NCI-H187 treated with DMSO at 0.1 percent for 48 hours (cell line): ENCODE measurements at places on chromosomes 11 and 22.

DNA sequence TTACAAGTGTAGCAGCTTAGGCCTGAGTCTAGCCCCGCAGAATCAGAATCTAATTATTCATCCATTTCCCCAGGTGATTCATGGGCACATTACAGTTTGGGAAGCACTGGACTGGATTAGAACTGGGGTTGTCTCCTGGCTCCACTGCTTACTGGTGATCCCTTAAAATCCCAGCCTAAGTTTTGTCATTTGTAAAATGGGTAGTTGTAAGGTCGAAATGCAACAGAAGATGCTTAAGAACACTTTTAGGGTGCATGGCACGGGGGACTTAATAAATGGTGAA lies 1.3 kb downstream of the STX3 start:
- no peak for DNase-seq

DNA sequence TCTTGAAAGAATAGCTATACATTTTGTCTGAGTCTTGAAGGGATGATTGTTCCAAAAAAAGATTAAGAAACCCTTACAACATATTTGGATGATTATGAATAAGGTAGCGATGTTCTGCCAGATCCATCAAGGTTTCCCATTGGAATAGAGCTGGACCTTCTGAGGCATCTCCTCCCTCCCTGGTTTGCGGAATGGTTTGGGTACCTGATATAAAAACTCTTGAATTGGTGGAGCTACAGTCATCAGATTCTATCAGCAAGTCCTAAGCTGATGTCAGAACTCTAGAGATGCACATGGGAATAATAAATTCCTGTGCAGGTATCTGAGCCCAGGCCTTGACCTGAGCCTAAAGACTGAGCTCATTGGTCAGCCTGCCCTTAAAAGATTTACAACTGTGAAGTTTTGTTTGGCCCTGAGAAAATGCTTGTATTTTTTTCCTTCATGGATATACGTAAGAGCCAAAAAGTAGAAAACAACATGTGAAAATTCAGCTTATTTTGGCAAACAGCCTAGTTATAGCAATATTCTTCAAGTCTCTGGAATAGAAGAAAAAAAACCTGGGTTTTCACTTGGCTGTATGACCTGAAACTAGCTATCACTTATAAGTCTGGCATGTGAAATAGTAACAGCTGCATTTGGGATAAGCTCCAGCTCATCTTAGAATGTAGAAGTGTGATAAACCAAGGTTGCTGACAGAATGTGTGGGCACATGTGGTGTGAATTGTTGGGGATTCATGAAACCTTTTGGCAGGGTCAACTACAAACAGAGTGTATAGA lies 265.7 kb upstream of the CTSC start:
- DNase-seq: no peak

- no peak for DNase-seq
These were observed 87.8 kb upstream of the CLNS1A start for GRCh38 chr11:77725433-77725832.

- no peak for DNase-seq
These were observed 112.4 kb downstream of the TENM4 start for GRCh38 chr11:79328402-79328801.

- DNase-seq: no peak
These were observed 41.0 kb downstream of the PAMR1 start for GRCh38 chr11:35484435-35484834.

DNA sequence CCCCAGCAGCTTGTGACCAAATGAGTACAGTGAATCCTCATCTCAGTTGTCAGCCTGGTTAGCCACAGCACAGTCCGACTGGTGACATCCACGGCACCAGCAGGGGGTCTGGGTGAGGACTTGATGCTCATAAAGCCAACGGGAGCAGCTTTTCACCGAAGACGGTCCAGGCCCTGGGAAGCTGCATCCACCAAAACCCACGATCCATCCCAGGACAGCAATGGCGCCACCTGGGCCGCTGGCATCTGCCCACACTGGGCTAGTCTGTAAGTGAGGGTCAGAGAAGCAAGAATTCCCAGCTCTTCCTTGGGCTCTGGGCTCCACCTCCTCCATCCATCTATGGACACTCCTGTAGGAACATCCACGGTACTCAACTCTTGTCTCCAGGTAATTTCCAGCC lies 25.1 kb upstream of the FXYD6 start:
- DNase-seq: no peak

- no peak for DNase-seq
These were observed 23.0 kb downstream of the LARGE2 start for GRCh38 chr11:45945397-45945999.

DNA sequence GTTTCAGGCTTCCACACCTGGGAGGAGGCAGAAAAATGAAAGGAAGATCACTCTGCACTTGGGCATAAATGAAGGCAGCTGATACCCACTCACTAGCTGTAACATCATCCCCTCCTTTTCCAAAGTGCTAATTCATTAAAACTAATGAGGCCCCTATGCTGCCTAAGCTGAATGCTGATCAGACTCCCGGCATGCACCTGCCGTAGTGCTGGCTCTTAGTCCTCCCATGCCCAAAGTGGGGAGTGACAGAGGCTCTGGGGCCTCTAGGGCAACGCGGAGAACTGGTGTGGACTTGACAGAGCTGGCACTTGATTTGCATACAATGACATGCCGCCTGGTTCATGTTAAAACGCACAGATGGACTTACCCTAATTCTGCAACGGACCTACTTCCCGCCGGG lies 96.5 kb upstream of the NCAM1 start:
- DNase-seq: no peak

- DNase-seq: no peak
These were observed 135.1 kb downstream of the RAB38 start for GRCh38 chr11:88040148-88040496.

DNA sequence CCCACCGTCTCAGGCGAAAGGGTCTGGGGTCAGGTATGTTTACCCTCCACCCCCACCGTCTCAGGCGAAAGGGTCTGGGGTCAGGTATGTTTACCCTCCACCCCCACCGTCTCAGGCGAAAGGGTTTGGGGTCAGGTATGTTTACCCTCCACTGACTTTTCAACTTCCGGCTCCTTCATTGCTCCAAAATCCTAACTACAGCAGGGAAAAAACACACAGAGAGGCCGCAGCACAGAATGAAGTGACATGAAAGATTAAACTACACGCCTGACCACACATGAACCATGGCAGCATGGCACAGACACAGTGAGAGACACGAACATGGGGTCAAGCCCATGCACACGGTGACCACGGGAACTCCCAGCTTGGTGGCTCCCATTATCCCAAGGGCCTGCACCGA lies 634.9 kb upstream of the B3GAT1 start:
- DNase-seq: no peak

- DNase-seq: no peak
These were observed 30.7 kb downstream of the ST3GAL4 start for GRCh38 chr11:126385991-126386728.

DNA sequence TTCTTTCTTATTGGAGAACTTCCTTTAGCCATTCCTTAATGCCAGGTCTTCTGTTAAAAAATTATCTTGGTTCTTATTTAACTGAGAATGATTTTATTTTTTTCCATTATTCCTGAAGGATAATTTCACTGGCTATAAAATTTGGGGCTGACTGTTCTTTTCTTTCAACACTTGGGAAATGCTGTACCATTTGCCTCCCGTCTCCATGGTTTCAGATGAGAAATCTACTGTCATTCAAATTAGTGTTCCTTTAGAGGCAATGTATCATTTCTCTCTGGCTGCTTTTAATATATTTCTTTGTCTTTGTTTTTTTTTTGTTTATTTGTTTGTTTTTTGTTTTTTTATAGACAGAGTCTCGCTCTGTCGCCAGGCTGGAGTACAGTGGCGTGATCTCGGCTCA lies 51.8 kb upstream of the SMTN start:
- DNase-seq: no peak

- DNase-seq: no peak
These were observed 537 bp downstream of the EP300 start for GRCh38 chr22:41092847-41093411.

GRCh38 chr11:61080526-61080925 lies 21.8 kb upstream of the CD5 start:
- no peak for DNase-seq

GRCh38 chr11:279966-280705 lies 1.9 kb downstream of the NLRP6 start:
- no peak for DNase-seq

- DNase-seq: no peak
These were observed 41.2 kb upstream of the ALX4 start for GRCh38 chr11:44351006-44351660.

DNA sequence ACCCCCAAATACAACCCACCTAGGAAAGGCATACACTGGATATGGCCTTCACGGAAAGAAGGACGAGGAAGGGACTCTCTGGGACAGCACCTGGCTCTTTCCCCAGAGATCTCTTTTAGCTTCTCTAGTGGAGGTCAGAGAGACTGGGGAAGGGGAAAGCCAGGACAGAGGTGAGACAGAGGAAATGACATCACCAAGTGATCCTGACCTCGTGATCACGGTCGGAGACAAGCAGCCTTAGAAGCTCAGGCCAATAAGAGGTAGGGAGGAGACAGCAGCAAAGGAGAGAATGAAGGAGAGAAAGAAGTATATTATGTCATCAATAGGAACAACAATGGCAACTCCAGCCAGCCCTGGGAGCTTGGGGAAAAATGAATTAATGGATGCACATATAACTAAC lies 15.4 kb upstream of the TMPRSS13 start:
- no peak for DNase-seq

DNA sequence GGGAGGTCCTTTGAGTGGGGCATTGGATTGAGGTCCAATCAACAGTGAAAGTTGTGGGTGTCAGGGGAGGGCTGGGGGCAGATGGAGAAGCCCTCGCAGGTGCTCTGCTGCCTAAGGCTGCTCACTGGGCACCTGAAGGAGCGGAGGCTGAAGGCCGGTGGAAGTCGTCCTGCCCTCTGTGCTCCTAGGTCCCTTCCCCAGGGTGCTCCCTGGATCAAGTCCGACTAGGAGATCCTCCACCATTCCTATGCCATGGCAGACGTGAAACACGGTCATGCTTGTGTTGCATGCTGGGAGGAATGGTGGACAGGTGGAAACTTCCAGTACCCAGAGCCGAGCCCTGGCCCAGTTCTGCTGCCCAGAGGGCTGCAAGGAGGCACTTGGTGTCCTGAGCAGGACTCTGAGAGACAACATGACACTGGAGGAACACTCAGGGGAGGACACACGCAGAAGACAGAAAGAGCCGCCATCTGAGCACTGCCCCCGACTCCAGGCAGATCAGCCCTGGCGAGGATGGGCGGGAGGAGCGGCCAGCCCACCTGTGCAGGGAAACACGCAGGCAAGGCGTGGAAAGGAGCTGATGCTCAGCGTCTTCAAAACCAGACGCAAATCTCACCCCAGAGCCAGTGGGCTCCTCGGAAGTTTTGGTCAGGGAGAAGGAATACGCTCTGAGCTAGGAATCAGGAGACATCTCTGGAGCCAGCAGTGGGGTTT lies 786.8 kb downstream of the BRD1 start:
- no peak for DNase-seq

DNA sequence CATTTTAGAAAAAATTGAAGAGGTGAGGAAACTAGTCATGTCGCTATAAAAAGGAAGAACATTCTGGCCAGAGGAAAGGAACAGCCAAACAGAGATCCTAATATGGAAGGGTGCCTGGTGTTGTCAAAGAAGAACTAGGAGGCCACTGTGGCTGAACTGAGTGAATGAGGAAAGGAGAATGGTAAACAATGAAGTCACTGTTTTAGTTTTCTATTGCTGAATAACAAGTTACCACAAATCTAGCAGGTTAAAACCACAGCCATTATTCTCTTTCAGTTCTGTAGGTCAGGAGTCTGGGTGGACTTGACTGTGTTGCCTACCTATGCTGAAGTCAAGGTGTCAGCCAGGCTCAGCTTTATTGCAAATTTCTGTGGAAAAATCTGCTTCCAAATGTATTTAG lies 549.3 kb upstream of the CCDC90B start:
- no peak for DNase-seq

- DNase-seq: no peak
These were observed 88.3 kb upstream of the PARVA start for GRCh38 chr11:12288931-12289666.

GRCh38 chr11:13997881-13998280 lies 35.4 kb downstream of the SPON1 start:
- DNase-seq: no peak

- no peak for DNase-seq
These were observed 3.9 kb upstream of the GTSE1 start for GRCh38 chr22:46292732-46293131.

DNA sequence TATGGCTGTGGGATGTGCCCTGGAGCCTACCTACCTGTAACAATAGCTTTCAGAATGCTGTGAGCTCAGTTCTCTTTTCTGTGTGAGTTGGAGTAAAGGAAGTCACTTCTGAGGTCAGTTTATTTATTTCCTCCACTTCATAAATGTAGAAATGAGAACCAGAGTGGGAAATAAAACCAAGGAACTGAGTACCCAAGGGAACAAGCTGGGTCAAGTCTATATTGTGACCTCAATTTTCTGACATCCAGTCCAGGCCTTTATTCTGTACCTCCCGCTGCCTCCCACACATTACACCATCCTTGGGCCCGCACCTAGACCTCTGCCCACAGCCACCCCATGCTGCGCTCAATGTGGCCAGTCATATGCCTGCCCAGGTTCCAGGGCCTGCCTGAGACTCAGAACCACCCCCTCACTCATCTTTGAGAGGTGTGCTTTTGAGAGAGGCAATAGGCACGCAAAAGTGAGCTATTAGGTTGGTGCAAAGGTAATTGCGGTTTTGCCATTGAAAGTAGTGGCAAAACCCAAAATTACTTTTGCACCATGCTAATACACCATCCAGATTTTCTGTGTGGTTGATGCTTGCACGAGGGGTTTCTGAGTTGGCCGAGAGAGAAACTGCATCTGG lies 9.8 kb downstream of the MS4A6E start:
- DNase-seq: no peak

- DNase-seq: no peak
These were observed 41.5 kb upstream of the PPARA start for GRCh38 chr22:46108564-46109473.

- no peak for DNase-seq
These were observed 102.8 kb downstream of the WNT11 start for GRCh38 chr11:76103460-76103859.

DNA sequence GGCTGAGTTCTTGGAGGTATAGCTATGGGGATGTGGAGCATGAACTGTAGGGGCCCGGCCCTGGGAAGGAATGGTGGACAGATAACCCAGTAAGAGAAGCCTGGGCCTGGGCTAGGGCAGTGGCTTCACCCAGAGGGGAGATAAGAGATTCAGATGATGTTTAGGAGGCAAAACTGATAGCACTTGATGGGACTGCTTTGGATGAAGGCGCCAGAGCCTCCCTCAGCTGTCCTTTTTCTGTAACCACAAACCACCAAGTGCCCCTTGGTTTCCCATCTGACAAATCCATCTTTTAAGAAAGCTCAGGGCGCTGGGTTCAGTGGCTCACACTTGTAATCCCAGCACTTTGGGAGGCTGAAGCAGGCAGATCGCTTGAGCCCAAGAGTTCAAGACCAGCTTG lies 23.4 kb downstream of the RELT start:
- no peak for DNase-seq

DNA sequence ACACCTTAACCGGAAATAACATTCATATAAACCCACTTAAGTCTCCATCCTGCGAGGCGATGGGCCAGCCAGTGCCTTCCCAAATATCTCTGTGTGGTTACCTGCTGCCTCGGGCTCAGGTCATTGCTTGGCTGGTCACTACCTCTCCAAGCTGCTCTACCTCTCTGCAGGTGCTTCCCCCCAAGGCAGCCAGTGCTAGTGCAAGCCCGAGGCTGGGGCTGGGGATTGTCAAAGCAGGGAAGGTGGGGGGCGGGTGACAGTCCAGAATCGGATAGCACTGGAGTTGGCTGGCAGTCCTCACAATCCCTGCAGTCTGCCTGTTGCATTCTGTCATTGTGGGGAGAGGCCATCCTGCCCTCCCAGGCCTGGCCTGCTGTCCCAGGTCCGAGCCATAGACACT lies 11.1 kb downstream of the MCHR1 start:
- DNase-seq: no peak

- DNase-seq: no peak
These were observed 89.5 kb downstream of the TRIM44 start for GRCh38 chr11:35752115-35752514.
